ENCODE measurements at places on chromosomes 13 and 19.

DNA sequence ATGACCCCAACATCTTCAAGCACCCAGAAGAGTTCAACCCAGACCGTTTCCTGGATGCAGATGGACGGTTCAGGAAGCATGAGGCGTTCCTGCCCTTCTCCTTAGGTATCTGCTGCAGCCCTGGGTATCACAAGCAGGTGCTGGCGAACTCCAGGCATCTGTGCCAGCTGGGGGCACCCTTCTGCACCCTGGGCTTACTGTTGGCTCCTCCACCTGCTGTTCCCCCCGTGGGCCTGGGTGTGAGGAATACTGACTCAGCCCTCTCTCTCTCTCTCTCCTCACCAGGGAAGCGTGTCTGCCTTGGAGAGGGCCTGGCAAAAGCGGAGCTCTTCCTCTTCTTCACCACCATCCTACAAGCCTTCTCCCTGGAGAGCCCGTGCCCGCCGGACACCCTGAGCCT lies 13.0 kb downstream of the CYP2S1 start:
- DNase-seq, result no peak

DNA sequence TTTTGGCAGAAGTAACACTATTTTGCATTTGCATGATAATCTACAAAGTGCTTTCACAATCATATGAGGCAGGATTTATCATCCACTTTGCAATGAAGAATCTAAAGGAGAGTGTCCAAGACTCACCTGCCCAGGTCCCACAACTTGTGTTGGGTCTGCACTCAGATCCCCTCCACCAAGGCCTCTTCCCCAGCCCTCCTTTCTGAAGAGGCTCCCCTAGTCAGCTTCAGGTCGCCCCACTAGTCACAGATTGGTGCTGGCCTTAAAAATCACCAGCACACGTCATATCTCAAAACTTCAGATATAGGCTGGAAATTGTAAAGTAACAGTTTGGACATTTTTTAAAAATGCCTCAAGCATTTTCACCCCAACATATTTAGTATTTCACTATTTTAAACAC lies 17.5 kb downstream of the ATP7B start:
- DNase-seq, result no peak

GRCh38 chr13:64428196-64428595 lies 2801.9 kb downstream of the PCDH9 start:
- no peak for DNase-seq

GRCh38 chr19:16136185-16136999 lies 7.1 kb upstream of the HSH2D start:
- DNase-seq, result no peak

All from liver (tissue), 10 donors.